ENCODE measurements at places on chromosomes 5 and 9.

DNA sequence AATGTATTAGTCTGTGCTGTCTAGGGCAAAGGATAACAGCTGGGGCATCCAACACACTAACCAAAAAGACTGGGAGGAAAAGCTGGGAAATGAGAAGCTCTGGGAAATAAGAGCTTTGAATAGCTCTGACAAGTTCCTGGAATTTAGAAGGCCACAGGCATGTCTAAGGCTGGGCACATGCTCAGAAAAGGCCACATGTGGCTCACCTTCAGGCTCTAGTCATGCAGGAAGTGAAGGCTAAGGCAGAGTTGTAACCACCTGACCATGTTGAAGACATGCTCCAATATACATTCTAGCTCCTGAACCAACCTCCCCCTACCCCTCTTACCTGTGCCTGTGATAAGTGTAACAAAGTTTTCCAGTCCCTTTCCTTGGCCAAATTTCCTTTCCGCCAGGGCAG is 31.7 kb downstream of the CLTA start:
- peaks cover 95% of the 10 kb centered on the region for H3K36me3 ChIP-seq
- H3K4me1 ChIP-seq, result peaks cover 17% of the 10 kb centered on the region
- H3K4me3 ChIP-seq, result no peak overlapping the region
- H3K27ac ChIP-seq, result no peak overlapping the region

DNA sequence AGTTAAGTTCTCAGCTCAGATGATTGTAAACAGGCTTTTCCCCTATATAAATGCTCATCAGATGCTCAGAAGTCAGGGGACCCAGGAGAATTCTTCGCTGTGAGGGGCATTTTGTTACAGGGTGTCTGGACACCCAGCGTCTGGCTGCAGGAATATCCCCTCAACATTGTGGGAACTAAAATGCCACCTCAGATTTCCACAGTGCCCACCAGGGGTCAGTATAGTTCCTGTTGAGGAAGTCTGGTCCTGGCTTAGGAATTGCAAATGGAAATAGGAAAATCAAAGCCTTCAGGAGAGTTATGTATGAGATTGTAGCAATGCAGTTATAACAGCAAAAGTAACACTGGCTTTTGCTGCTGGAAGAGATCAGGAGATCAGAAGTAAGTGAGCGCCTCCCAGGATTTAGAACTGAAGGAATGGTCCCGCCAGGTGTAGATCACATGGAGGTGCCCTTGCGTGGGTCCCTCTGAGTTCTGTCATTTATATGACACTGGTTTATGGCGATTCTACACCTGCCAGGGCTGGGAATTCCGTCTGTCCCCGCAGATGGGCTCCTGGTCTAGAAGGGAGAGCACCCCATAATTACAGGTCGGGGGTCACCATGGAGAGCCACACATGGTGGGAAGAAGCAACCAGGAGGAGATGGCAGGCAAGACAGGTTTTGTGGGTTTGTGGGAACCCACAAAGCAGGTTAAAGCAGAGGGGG is 47.1 kb upstream of the CTSL start:
- H3K27me3 ChIP-seq, result peaks cover 3% of the 10 kb centered on the region

DNA sequence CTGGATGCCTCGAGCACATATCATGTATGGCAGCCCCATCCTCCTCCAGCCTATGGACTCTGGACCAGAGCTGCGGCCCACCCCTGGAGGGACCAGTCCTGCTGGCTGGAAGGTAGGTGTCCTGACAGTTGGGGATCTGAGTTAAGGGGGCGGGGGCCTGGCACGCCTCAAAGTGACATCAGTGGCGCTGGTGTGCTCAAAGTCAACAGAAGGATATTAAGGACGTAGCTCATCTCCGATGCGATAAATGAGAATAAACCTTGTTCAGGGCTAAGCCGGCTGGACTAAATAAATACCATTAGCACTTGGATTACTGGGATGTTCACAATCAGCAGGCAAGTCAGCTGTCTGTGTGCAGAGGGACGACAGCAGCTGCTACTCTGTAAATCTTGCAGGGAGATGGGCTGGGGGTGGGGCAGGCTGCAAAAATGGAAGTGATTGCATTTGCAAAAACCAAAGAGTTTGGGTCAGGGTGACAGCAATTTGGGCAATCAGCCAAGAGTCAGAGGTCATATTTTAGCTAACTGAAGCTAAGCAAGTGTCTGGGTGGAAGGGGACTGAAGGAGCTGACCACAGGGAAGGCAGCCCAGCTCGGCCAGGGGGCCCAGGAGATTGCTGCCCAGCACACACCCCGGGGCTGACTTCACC is 80.0 kb upstream of the LRRTM2 start:
- no peaks in the 10 kb centered on the region for H3K4me1 ChIP-seq
- no peaks in the 10 kb centered on the region for H3K36me3 ChIP-seq
- H3K4me3 ChIP-seq, result no peak overlapping the region
- no peaks in the 10 kb centered on the region for H3K27me3 ChIP-seq

- H3K27me3 ChIP-seq, result no peaks in the 10 kb centered on the region
- H3K4me3 ChIP-seq, result no peak overlapping the region
- H3K36me3 ChIP-seq, result no peaks in the 10 kb centered on the region
- H3K27ac ChIP-seq, result no peak overlapping the region
These were observed 426.1 kb upstream of the CTNND2 start for GRCh38 chr5:12330381-12330780.

- no peak overlapping the region for H3K4me3 ChIP-seq
- H3K27ac ChIP-seq, result no peak overlapping the region
- H3K36me3 ChIP-seq, result no peaks in the 10 kb centered on the region
These were observed 1125.0 kb upstream of the DMAC1 start for GRCh38 chr9:8924562-8924961.
